ENCODE measurements at places on chromosomes 2 and 18.

- no peak for DNase-seq
Observed at GRCh38 chr2:44771522-44771921, 170.0 kb upstream of the SIX3 start.

- DNase-seq: no peak
Observed at GRCh38 chr2:23065936-23066335, 319.0 kb upstream of the KLHL29 start.

DNA sequence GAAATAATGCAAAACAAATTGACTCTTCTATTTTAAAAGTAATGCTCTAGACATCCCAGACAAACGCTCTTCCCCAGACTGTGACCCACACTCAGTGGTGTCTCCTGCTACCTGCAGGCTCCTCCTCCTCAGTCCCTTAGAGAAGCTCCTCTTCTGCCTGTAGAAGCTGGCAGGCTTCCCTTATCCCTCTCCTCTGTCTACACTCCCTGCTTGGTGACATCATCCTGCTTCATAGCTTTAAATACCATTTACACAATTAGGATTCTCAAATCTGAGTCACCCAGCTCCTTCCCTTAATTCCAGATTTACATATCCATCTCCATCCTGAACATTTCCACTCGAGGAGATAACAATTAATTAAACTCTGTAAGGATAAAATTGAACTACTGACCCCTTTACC, 167.9 kb downstream of the FBXO15 start:
- DNase-seq: no peak

DNA sequence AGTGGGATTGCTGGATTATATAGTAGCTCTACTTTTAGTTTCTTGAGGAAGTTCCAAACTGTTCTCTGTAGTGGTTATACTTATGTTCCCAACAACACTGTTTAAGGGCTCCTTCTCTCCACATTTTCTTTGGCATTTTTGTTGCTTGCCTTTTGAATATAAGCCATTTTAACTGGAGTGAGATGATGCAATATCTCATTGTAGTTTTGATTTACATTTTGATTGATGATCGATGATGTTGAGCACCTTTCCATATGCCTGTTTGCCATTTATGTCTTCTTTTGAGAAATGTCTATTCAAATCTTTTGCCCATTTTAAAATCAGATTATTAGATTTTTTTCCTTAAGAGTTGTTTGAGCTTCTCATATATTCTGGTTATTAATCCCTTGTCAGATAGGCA, 243.3 kb downstream of the PTGR3 start:
- DNase-seq: no peak

DNA sequence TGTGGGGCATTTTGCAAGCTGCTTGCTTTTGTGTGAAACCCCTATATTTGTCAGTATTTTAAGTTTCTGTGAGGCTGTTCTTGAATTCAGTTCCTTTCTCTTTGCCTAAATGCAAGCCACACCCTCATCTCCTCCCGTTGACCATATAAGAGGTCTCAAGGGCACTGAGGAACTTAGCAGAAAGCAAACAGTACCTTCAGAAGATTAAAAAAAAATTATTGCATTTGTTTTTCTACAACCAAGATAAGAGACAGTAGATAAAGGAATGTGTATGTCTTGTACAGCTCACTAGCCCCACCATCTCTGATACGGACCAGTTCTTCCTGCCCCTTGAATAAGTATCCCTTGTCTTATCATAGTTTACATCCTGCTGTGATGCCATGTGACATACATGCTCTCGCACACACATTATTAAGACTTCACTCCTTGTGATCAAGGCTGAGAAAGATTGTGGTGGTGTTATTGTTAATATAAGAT, 64.2 kb downstream of the NPAS2 start:
- DNase-seq: no peak

DNA sequence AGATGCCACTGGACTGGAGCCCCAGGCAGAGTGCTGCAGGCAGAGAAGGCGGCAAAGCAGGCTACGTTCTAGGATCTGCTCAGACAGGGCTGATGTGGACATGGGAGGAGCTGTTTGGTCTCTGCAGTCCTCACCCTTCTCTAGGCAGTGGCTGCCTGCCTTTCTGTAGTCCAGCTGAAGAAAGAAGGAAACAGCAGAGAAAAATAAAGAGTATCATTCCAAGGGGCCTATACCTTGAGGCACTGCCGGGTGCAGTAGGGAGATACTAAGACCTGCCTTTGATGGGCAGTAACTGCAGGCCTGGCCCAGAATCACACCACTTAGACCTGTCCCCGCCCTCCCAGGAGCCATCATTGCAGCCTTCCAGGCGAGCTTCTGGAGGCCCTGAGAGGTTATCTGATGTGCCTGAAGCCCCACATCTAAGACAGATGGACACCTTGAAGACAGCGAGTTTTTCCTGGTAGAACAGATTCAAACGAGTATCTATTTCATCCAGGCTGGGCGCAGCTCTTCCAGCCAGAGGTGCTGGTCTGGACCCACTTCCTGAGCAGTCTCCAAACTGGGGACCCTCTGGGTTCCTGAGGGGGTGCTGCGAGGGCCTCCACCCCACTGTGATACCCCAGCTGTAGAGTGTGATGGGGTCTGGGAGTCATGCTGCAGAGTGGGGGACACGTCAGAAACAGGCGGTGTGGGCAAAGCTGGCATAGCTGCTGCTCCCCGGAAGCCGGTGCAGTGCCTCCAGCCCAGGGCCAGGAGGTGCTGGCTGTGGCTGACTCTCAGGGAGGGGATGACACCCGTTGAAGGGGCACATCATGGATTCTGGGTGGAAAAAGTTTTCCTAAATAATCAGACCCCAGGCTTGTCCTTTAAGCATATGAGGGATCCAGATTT, 87.3 kb upstream of the OTOS start:
- no peak for DNase-seq

GRCh38 chr2:128681507-128681906, 362.8 kb upstream of the HS6ST1 start:
- no peak for DNase-seq

DNA sequence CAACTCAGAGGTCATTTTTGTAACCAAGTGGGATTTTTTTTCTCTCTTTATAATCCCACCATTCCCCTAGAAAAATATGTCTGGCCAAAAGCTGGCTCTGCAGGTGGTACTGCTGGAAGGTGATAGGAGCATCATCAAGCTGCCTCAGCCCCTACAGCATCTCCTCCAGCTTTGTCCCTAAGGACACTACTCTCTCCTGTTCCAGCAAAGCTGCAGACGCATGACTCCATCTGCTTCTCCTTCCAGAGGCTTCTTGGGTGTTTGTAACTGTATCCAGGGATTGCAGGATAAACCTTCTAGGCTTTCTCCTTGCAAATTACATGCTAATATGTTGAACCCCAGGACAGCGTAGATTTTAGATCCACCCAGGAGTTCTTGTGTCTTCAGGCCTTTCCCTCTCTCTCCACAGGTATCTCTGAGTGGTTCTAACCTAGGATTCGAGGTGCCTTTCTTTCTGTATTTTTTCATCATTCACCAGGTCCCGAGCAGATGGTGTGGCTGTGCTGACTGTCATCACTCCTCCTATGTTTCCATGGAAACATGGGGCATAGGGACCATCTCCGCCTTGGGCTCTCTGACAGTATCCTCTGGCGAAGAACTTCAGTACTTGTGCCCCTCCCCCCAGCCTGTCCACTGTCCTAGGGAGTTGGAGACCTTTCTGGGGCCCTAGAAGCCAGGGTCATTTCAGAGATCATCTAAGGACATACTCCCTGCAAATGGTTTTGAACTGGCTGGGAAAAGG, 34.3 kb downstream of the AFF3 start:
- DNase-seq: no peak

DNA sequence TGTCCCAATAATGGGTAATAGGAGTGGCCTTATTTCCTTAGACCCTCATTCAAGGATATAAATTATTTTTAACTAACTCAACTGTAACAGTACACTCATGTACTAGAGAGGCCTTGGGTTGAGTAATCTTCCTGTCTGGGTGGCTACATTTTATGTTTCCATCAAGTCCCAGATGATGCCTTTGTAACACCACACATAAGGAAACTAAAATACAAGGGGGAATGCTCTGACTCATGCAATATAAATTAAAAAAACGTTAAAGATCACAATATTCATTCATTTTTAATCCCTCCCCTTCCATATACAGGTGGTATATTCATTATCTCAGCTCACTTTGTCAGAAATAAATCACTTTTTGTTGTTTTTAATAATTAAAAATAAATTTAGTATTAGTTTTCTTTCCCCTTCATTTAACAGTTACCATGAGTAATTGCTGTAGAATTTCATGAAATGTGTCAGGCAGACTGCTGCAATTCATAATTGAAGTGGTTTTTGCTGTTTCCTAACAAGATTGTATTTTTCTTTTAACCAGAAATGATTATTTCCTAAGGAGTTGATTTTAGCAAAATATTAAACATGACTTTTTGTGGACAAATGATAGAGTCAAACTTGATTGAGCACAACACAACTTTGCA, 1403.6 kb downstream of the SUCLG1 start:
- DNase-seq: no peak

DNA sequence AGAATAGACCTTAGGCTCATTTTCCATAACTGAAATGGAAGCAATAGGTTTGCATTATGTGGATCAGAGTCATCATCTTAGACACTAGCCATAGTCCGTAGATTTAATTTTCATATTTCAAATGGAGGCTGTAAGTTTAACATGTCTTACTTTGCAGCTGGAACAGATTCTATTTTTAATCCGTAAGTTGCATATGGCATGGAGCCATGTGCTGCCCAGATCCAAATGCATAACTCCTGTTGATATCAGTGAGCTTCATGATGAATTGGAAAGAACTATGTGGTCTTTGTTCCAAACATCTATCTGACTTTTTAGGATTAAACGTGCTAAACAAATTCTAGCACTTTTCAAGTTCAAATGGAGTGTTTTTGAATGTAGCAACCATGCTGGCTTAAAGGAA, 43.4 kb downstream of the MEIS1 start:
- no peak for DNase-seq

GRCh38 chr18:45775241-45775676, 50.2 kb upstream of the SIGLEC15 start:
- DNase-seq: no peak

- DNase-seq: no peak
Observed at GRCh38 chr2:218260742-218261422, at the start of gene GPBAR1. GPBAR1 (plus strand) TSS chr2:218261015; CDS start chr2:218262725, 1,710 bp downstream.

DNA sequence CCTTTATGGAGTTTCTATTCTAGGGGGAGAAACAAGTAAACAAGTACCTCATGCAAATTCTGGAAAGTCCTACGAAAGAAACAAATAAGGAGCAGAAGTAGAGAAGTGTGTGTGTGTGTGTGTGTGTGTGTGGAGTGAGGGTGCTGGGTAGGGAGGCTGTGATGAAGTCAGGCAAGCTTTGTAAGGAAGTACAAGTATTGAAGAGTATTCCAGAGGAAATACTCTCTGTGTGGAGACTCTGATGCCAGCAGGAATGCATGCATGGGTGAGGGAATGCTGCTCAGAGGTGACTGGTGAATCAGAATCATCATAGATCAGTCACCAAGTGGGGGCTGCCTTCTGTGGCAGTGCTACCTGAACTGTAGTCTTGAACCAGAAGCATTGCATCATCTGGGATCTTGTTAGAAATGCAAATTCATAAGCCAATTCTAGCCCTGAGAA, 34.5 kb downstream of the SLC4A3 start:
- no peak for DNase-seq

GRCh38 chr2:7930800-7931635, 750.8 kb upstream of the ID2 start:
- DNase-seq: no peak

DNA sequence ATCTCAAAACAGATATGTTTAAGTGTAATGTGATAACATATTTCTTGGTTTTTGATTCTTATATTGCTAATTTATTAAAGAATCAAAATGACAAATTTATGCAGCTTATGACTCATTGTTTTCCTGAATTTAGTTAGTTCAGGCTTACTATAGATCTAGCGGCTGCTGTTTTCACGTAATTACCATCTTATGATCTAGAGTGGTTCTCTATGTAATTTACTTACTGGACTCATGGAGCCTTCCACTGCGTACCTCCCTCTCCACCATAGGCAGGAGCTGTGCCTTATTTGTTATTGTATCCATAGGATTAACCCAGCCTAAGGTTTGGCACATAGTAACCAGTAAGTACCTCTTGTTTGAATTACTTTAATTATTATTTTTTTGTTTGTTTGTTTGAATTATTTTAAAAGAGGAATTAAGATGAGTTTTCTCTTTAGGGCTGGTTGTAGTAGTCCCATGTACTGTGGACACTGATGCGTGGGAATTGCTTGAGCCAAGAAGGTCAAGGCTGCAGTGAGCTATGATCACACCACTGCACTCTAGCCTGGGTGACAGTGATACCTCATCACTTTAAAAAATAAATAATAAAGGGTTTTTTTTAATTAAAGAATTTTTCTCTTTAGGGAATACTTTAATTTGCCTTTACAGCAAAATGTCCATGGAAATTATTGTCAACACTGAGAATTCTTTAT, 165.5 kb downstream of the PHLPP1 start:
- DNase-seq: no peak

DNA sequence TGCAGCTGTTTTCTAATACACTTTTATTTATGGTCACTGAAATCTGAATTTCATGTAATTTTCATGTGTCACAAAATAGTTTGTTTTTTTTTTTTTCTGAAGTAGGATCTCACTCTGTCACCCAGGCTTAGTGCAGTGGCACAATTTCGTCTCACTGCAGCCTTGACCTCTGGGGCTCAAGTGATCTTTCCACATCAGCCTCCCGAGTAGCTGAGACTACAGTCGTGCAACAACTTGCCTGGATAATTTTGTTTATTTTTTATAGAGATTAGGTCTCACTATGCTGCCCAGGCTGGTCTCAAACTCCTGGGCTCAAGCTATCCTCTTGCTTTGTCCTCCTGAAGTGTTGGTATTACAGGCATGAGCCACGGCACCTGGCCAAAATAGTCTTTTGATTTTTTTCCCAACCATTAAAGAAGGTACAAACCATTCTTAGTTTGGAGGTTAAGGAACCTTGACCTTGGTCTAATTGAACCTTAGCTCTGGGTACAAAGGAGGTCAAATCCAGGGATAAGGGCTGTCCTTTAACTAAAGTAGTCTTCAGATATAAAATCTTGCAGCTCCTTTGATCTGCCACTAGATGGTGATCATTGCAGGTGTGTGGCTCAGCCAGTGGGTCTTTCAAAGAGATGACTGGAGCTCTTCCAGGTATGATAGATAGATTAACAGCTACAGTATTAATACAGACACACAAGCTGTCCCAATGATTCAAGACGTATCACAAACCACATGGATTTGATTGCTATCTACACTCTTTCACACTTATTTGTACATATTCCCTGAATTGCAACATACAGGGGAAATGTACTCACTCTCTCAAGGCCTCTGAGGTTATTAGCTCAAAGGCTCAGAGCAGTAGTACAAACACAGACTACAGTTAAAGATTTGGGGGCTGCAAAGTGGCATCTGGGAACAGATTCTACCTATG, 4.7 kb upstream of the KRCC1 start:
- no peak for DNase-seq

GRCh38 chr2:109637749-109638570, 23.8 kb downstream of the SOWAHC start:
- DNase-seq: no peak

GRCh38 chr18:41886126-41886807, 68.8 kb upstream of the PIK3C3 start:
- no peak for DNase-seq

- DNase-seq: no peak
Observed at GRCh38 chr2:182951948-182952663, 85.7 kb upstream of the FRZB start.

All from cortex of kidney (tissue), 1 donor.